HCT116 (cell line): ENCODE measurements at places on chromosomes 3 and 15.

- no peak for DNase-seq
These were observed 393.8 kb downstream of the ZNF385D start for GRCh38 chr3:21357241-21357640.

- peak; percentile 15 for DNase-seq
These were observed 37.2 kb downstream of the SSUH2 start for GRCh38 chr3:8607234-8608040.

- DNase-seq, result no peak
These were observed 58.3 kb downstream of the LSM3 start for GRCh38 chr3:14236902-14237301.

GRCh38 chr3:122661633-122662032 lies 19.0 kb upstream of the PARP14 start:
- no peak for DNase-seq

DNA sequence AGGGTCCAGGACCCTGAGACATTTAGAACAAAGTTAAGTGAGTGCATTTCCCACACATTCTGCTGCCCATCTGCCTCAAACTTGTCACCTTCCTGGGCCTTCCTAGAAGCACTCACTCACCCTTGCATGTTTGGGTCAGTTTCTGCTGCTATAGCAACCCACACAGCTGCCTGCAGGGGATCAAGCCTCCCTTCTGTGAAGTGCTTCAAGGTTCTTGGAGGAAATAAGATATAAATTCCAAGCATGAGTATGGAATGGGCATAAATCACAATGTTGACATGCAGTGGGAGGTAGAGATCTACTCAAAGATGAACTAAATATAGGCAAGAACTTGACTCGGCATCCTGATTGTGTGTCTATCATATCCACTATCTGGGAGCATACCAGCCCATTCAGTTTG lies 140.4 kb downstream of the SLC9A9 start:
- no peak for DNase-seq

DNA sequence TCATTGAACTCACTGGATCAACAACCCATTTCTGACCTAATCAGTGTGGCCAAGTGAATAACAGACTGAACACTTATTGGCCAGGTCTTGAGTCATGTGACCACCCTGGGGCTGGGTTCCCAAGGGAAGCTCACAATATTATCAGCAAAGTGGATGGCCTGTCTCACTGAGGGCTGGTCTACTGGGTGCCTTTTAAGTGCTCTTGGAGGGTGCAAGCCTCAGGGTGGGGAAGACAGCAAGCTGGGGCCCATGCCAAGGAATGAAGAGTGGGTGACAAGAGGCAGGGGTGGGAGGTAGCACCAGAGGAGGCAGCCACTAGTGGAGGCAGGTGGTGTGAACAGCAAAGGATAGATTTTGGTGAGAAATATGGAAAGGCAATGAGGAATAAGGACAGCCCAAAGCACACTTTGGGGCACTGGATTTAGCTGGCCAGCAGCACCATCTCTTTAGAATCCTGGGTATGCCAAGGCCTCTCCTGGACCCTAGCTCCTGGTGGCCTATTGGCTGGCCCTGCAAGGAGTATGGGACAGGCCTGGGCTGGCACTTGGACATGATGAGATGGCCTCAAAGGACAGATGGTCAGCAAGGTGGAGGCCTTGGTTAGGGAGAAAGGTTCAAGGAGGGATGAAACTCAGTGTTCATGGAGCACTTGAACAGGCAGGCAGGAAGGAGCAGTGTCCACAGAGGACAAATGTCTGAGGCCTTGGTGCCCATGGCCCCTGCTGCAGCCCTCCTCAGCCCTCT lies 34.2 kb downstream of the HMCES start:
- no peak for DNase-seq

DNA sequence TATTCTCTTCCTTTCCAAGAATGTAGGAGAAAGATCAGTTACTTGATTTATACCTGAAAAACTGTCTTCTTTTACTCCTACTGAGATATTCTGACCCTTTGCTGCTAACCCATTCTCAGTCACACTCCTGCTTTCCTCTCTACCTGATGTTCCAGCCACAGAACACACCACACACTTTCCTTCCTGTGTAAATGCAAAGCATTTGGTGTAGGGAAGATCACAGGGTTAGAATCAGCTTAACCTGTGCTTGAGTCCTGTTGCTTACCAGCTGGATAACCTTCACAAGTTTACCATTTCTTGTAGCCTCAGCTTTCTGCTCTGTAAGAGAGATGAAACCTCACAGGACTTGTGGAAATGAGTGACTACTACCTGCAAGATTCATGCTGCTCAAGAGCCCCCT lies 489.8 kb upstream of the GOLIM4 start:
- DNase-seq, result no peak

- DNase-seq, result peak; percentile 73
These were observed 86.7 kb downstream of the MAGI1 start for GRCh38 chr3:65951836-65952505.

DNA sequence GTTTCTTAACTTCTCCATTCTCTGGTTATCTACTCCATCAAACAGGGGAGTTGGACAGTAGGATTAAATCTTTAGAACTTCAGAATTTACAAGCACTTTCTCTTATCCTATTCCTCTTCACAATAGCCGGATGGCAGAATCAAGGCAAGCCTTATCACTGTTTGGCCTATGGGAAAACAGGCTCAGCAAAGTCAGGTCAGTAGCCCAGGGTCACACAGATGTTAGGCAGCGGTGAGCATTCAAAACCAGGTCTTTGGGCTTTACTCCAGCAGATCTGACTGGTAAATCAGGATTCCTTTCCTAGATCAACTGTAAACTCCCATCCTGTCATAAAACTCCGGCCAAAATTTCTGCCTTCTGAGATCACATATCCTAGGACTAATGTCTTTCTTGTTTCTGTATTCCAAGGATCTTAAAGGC lies 258.4 kb downstream of the OPA1 start:
- no peak for DNase-seq

- no peak for DNase-seq
These were observed 925.0 kb downstream of the GBE1 start for GRCh38 chr3:80836395-80836794.
